ENCODE measurements at places on chromosomes 3 and 15.

GRCh38 chr3:120496278-120497002, 45.6 kb upstream of the FSTL1 start:
- DNase-seq = peak; percentile 51

- no peak for DNase-seq
Measured at GRCh38 chr15:25068696-25069095, 113.9 kb downstream of the SNRPN start.

DNA sequence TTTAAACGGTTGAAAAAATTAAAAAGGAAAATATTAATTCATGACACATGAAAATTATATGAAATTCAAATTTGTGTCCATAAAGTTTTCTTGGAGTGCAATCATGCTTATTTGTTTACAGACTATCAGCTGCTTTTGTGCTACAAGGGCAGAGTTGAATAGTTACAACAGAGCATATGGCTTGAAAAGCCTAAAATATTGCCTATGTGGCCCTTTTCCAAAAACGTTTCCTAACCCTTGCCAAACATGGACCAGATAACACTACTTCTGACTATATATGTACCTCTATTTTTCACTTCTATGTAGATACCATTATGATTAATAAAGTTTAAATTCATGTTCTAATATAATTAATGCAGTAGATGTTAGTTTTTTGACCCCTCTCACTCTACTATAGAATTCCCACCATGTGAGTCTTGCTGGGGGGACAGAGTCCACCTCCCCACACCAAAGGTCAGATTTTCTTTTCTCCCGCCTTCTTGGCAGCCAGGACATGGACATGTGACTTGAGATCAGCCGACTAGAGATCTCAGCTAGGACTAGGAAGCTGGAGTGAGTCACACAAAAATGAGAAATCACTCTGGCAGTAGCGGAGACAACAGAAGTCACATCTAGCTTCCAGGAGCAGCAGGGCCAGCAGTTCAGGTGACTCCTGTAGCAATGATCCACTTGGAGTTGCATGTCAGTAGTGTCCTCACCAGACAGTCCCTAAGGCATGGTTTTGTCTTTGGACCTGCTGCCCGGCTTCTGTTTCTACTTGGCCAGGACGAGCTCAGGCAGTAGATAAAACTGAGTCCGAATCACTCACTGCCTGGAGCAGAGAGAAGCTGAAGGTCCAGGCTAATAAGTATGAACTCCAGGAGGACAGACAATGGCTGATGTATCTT, 22.4 kb downstream of the CIAO2A start:
- DNase-seq = peak; percentile 54

DNA sequence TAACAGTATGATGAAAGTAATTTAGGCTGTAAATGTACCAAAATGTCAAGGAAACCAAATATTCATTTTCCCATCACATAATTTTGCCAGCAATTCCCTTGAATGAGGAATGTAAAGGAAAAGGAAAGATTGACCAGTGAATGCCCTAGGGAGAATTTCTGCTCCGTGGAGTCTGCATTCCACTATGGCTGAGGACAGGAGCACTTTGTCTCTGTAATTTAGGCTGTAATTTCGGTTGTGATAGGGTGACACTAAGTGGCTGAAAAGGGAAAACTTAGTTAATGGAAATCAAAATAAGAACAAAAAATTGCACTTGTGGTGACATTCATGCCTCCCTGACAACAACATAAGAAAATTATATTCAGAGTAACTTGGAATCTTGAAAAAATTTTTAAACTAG, 8.3 kb upstream of the TMEM207 start:
- DNase-seq = no peak

GRCh38 chr3:153901152-153901551, 220.0 kb upstream of the ARHGEF26 start:
- no peak for DNase-seq

DNA sequence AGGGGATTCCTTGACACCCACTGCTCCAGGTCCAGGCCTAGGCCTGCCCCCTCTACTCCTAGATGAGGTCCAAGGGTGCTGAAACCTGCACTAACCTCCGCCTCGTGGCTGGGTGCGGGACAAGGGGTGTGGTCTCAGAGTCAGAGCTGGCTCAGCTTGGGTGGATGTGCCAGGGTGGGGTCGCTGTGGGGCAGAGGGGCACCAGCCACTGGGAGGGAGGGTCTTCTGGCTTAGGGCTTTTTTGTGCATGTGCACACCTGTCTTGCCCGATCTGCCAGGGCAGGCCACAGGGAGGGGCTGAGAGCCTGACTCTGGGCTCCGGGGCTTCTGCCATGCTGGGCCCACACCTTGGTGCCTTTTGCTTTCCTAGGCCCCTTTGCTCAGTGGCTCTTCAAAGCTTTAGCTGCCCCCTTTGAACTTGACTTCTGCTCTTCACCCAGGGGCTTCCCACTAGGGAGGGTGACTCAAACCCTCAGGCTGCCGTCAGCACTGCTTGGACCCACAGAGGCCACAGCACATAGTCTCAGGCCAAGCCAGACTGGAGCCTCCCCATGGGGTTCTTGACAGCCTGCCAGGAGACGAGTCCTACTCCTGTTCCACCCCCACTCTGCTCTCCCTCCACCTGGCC, 73.0 kb downstream of the KLF13 start:
- no peak for DNase-seq

- no peak for DNase-seq
Measured at GRCh38 chr3:141063831-141064230, 12.7 kb downstream of the SPSB4 start.

DNA sequence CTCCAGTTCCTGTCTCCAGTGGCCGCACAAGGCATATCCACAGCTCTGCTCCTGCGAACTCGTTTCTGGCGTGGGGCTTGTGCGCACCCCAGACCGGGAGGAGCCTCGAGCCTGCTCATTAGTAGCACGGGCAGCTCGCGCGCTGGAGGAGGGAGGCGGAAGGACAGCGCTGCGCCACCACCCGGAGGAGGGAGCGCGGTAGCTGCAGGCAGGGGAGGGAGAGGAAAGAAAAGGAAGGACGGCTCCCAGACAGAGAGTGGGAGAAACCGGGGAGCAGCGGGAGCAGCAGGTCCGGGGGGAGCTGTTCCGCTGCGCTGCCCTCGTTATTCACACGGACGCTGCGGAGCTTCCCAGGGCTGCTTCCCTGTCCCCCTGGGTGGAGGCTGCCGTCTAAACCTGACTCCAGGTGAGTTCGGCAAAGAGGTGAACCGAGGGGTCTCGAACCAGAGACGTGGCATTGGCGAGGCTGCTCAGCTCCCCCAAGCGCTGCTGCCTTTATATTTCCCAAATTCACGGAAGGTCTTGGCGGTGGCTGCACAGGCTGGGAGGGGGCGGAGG, 121.3 kb upstream of the ZNF717 start:
- DNase-seq = no peak

GRCh38 chr15:29528276-29528675, 258.7 kb upstream of the NSMCE3 start:
- no peak for DNase-seq

DNA sequence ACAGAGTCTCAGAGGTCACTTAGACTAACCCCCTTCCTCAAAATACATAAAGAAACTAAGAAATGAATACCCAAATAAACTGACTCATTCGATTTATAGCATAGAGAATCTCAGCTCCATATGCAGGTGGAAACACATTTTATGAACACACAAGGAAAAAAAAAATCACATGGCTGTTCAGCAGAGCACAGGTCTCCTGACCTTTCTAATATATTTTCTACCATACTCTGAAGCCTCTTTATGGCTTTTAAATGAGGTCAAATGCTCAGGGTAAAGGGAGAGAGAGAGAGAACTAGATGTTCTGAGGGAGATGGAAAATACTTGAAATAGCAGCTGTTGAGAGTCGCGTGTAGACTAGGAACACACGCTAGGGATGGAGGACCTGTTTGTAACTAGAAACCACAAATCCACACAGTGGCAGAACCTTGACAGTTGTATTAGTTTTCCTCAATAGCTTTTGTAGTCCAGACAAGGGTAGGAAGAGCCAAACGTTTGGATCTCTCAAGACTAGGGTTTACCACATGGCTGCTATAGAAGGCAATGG, 165.3 kb downstream of the FMN1 start:
- DNase-seq = no peak

GRCh38 chr3:182710557-182711157, 82.6 kb upstream of the ATP11B start:
- DNase-seq = peak; percentile 29

GRCh38 chr3:105459566-105460290, 93.0 kb downstream of the ALCAM start:
- DNase-seq = no peak

DNA sequence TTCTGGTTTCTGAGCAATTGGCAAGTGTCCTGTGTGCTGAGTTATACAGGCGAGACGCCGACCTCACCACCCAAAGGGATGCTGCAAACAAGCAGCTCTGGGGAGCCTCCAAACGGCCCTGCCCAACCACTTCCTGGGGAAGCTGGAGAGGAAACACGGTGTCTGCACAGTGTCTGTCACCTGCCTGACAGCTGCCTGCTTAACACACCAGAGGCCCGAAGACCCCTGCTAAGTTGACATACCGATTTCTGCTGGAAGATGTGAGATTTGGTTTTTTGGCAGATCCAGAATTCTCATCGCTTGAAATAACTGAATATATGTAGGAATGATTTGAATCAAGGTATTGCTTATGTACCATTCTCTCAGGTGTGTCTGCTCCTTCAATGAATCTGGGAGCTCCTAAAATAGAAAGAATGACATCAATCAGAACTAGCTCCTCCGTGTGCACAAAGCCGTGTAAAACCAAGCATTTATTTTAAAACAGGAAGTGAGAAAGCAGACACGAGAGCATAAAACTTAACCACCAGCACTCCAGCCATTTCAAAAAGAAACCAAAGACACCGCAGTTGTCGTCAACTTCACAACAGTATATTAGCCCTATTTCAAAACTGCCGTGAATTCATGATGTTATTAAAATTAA, 27.2 kb downstream of the LRRC2 start:
- peak; percentile 30 for DNase-seq

GRCh38 chr15:91294344-91294743, 194.3 kb downstream of the SV2B start:
- DNase-seq = no peak

- no peak for DNase-seq
Measured at GRCh38 chr15:32682569-32682968, 35.2 kb upstream of the GREM1 start.

- no peak for DNase-seq
Measured at GRCh38 chr3:96175500-96175899, 638.9 kb upstream of the EPHA6 start.

DNA sequence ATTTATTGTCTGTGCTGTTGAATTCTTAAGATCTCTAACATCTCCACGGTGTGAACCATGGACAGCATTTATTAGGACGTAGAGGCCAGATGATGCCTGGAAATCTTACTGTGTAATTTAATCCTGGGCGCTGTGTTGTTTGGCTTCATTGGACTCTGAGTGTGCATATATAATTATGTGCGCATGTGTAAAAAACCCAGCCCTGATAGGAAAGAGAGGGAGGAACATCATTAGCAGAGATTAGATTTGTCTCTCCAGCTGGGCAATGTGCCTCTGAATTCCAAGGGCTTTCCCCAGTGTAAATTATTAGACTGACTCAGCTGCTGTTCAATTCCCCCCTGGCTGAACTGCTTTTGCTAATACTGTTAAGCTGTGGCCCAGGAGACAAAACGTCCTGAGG, 39.6 kb downstream of the MAP3K13 start:
- DNase-seq = no peak

GRCh38 chr15:88383354-88383753, 83.8 kb downstream of the MRPL46 start:
- DNase-seq = no peak

- DNase-seq = no peak
Measured at GRCh38 chr15:50819344-50819743, 53.8 kb upstream of the SPPL2A start.

GRCh38 chr15:75573648-75574384, 5.3 kb downstream of the PTPN9 start:
- DNase-seq = no peak

- no peak for DNase-seq
Measured at GRCh38 chr3:129003578-129004112, 2.5 kb downstream of the EFCC1 start.

DNA sequence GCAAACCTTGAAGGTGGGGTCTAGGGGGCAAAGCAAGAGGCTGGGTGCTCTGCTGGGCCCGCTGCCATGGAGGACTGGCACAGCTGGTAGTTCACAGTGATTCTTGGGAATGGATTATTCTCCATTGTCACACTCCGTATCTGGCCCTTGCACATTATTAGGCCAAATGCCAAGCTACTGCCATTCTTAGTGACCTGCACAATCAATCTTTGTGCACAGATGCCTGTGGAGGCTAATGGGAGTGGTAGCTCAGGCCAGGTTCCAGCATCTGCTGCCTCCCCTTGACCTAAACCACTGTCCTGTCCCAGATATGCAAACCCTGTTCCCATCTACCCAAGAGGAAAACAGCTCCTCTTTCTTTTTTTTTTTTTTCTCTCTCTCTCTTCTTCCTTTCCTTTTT, 67.5 kb downstream of the TIPARP start:
- no peak for DNase-seq

GRCh38 chr15:89542369-89542768, 32.9 kb upstream of the TICRR start:
- no peak for DNase-seq

DNA sequence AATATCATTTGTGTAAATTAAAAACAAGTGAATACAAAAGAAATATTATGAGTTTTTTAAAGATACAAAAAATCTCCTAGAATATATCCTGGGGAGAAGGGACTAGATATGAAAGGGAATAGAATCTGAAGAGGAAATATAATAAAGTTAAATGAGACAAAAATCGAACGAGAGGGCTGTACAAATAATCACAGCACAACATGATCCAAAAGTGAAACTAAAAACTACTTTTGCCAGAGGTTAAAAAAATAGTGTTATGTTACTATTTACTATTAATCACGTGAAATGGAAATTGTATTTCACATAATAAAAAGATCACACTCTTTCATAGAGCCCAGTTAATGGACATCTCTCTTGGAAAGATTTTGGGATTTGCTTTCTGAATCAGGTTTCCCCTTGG, 28.6 kb downstream of the CGGBP1 start:
- no peak for DNase-seq

- no peak for DNase-seq
Measured at GRCh38 chr3:161598639-161599038, 102.0 kb downstream of the OTOL1 start.

GRCh38 chr3:157071744-157072525, 88.0 kb downstream of the CCNL1 start:
- no peak for DNase-seq

DNA sequence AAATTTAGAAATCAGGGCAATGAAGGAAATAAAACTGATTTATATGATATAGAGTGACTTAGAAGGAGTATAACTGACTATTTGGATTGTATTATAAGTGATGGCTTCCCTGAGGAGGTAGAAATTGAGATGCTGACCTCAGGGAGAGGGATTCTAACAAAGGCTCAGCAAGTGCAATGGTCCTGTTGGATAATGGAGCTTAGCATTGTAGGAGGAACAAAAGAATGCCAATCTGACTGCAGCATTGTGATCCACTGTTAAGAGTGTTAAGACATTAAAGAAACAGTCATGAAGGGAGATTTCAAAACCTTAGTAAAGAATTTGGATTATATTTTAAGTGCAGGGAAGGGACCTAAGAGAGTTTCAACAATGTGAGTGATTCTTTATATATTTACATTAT, 158.4 kb upstream of the NAALADL2 start:
- DNase-seq = no peak

GRCh38 chr3:179454887-179455286, 3.6 kb upstream of the GNB4 start:
- DNase-seq = no peak

- DNase-seq = no peak
Measured at GRCh38 chr3:177438596-177439220, 241.4 kb upstream of the TBL1XR1 start.

GRCh38 chr3:133872781-133873180, 22.9 kb downstream of the RAB6B start:
- no peak for DNase-seq
